ENCODE measurements at places on chromosomes 4 and X. TPM values are rescaled to one million over a fixed set of nuclear protein-coding genes. Genes with fewer than 3 reads are reported as not detected.

Gene PNCK
- total RNA-seq: not detected

- H3K4me1 ChIP-seq: no peaks in the 10 kb centered on the region
- no peak overlapping the region for H3K4me3 ChIP-seq
- no peak for DNase-seq
- H3K27ac ChIP-seq: no peak overlapping the region
- peaks cover 20% of the 10 kb centered on the region for H3K27me3 ChIP-seq
- H3K36me3 ChIP-seq: no peaks in the 10 kb centered on the region
Measured at GRCh38 chr4:145195167-145195952, 15.0 kb upstream of the OTUD4 start.

GRCh38 chrX:108464604-108465003 is 25.0 kb downstream of the COL4A5 start:
- no peaks in the 10 kb centered on the region for H3K36me3 ChIP-seq
- no peaks in the 10 kb centered on the region for H3K4me1 ChIP-seq

DNA sequence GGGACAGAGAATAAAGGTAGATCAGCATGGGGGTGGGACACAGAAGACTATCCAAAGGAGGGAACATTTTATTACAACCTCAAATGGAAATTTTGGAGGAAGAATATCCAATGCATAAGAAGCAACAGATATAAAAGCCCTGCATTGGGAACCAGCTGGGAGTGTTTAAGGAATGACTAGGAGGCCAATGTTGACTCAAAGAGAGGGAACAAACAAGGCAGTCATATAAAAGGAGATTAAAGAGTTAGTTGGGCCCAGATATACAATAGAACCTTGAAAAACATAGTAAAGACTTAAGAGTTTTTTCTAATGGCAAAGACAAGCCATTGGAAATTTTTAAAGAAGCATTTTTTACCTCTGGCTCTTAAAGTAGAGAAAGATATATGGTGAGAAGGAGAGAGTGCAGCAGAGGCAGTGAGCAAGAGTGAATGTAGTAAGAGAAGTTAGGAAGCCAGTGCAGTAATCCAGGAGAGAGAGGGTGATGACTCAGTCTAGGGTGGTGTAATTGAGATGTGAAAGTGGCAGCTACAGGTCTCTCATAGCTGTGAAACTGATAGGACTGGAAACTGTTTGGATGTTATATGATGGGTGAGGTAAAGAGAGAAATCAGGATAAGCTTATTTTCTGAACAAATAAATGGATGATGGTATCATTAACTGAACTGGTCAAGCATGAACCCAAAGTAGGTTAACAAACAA is 182.2 kb upstream of the ATOH1 start:
- H3K36me3 ChIP-seq: no peaks in the 10 kb centered on the region
- no peaks in the 10 kb centered on the region for H3K4me1 ChIP-seq
- H3K4me3 ChIP-seq: no peak overlapping the region

Gene PCDH19
- not detected for total RNA-seq

DNA sequence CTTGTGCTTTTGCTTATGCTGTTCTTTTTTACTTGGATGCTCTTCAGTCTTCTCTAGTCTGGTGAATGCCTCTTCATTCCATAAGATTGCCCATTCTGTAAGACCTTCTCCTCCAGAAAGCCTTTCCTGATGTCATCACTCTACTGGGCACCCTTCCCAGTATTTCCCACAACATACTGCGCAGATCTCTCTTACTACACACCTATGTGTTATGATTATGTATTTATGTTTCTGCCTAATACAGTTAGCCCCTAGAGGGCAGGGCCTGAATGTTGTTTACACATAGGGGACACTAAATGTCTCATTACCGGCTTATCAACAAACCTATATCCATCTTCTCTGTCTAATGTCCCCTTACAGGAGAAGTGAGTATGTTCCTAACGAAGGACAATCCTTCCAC is 21.1 kb downstream of the AIFM1 start:
- H3K27ac ChIP-seq: no peak overlapping the region
- H3K36me3 ChIP-seq: peaks cover 23% of the 10 kb centered on the region
- H3K4me3 ChIP-seq: no peak overlapping the region
- DNase-seq: no peak

Gene TMPRSS11A
- not detected for total RNA-seq

Gene GC
- total RNA-seq: not detected

DNA sequence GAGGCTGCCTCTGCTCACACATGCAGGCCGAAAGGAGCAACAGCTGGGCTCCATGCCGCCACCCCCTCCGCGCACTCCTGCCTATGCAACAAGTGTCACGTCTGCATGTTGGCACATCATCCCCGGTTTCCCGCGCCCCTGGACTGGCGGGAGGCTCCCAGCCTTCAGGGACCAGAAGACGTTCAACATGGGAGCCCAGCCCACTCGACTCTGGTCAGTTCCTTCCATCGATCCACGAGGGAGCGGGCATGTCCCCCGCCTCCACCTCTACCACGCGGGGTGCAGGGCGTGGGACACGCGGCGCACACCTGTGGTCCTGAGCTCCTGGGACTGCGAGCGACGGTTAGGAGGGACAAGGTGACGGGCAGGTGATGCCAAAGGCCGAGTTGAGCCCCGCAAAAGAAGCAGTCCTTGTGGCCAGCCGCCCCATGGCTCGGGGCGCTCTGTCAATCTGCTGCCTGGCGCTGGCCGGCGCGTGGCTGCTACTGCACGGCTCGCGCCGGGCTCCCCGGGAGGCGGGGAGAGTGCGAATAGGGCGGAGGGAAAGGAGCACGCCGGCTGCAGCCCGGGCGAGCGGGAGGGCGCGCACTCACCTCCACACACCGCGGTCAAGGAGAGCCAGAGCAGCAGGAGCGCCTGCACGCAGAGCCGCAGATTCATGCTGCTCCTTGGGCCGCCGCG is 645 bp downstream of the APLN start:
- peaks cover 7% of the 10 kb centered on the region for H3K4me1 ChIP-seq
- no peak for DNase-seq
- H3K27me3 ChIP-seq: peaks cover 27% of the 10 kb centered on the region
- no peaks in the 10 kb centered on the region for H3K36me3 ChIP-seq
- no peak overlapping the region for H3K27ac ChIP-seq

- no peak for DNase-seq
- H3K36me3 ChIP-seq: no peaks in the 10 kb centered on the region
- no peaks in the 10 kb centered on the region for H3K27me3 ChIP-seq
Measured at GRCh38 chrX:93985344-93986307, 311.6 kb downstream of the FAM133A start.

- no peaks in the 10 kb centered on the region for H3K27me3 ChIP-seq
- H3K36me3 ChIP-seq: no peaks in the 10 kb centered on the region
- no peak overlapping the region for H3K27ac ChIP-seq
- H3K4me1 ChIP-seq: no peaks in the 10 kb centered on the region
Measured at GRCh38 chr4:69859140-69859685, 732 bp downstream of the SULT1E1 start.

Gene KLF8
- total RNA-seq: 2.5 TPM

Gene FMR1NB
- total RNA-seq: not detected

DNA sequence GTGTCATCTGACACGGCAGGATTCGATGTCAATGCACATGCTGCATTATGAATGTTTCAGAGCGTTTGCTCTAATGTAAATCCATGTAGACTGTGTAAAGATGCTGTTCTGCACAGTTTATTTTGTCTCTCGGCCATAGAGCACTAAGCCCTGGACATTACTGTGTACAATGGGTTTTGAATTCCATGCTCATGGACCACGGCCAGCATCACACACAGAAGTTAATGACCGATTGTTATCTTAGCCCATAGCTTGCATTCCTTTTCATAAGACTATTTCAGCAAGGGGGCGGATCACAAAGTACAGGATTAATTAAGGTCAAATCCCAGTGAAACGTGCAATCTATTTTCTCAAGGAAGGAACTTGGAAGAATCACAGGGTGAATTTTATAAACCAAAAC is 286.1 kb upstream of the TENM3 start:
- DNase-seq: no peak
- H3K4me3 ChIP-seq: no peak overlapping the region
- no peak overlapping the region for H3K27ac ChIP-seq

Gene GLOD5
- not detected for total RNA-seq

Gene DGAT2L6
- total RNA-seq: not detected
